ENCODE measurements at places on chromosomes 2 and 18.

DNA sequence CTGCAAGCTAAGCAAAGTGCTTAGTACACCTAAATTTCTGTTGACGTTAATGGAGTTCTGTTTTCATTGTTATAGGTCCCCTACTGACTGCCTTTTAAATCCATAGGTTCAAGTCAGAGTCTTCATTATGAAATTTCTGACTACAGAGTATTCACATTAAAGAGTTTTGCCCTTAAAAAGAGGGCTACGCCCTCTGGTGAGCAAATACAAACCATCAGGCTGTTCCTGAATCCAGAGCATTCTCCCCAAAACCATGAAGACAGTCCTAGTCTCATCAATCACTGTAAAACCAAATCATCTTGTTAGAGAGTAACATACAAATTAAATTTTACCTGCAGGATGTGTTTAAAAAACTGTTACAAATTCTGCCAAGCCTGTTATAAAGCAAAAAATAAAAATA is 1091.7 kb downstream of the TDRD15 start:
- no peak for DNase-seq

DNA sequence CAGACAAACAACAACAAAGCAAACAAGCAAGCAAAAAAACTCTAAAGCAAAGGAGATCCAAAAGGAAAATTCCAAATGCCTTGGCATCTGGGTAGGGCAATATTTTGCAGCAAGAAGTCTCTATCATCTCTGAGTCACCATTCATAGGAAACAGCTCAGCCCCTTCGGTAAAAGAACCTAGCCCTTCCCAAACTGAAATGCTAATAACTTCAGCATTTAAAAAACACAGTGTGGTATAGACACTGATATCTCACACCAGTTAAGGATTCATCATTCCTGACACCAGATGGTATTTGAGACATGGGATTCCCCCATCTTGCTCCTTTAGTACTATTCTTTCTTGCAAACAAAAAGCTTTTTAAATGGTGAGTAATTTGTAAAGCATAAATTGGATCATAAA is 491.8 kb downstream of the TXNL1 start:
- DNase-seq: no peak

- DNase-seq: no peak
Observed at GRCh38 chr2:121562269-121563176, 31.8 kb downstream of the RNU4ATAC start.

DNA sequence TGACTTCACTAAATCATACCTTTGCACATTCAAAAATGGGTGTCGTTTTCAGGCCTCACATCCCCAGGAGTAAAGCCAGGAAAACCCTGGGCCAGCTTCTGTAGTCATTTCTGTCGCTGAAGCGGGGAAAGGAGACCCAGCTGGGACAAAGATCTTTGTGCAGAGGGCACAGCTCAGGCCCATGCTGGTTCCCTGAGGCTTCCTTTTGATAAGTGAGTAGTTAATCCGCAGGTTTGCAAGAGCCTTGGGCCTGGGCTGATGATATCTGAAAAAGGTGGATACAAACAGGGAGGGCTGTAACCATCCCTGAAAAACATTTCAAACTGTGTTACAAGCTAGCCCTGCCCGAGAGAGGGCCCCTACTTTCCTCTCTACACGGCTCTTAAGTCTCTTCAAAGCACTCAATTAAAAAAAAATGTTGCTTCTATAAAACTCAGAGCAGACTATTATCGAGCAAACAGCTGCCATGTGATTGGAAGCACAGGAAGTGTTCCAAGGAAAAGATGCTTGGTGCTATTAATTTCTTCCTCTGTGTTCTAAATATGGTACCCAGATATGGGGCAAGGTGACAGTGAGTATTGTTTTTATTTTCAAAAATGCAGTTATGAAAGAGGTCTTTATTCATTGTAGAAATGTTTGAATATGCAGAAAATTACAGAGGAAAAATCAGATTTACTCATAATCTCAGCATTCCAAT is 117.2 kb downstream of the LNPK start:
- no peak for DNase-seq

- DNase-seq: no peak
Observed at GRCh38 chr2:135159191-135159590, 107.1 kb downstream of the RAB3GAP1 start.

DNA sequence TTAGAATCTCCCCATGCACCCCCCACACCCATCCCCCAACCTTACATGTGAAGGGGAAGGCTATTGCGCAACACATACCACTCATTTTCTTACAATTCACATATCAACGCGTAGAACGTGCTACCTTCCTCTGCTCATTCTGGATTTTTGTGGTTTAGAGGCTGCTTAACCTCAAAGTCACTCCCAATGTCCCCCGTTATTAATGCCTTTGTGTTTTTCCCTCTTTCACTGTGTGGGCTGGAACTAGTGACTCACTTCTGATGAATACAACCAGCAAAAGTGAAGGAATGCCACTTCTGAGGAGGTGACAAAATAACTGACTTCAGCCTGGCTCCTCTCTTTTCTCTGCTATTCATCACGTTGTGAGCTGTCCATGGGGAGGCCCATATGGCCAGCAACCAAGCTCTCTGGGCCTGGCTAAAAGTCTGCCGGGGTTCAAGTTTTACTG is 342.5 kb upstream of the NXPH2 start:
- no peak for DNase-seq

DNA sequence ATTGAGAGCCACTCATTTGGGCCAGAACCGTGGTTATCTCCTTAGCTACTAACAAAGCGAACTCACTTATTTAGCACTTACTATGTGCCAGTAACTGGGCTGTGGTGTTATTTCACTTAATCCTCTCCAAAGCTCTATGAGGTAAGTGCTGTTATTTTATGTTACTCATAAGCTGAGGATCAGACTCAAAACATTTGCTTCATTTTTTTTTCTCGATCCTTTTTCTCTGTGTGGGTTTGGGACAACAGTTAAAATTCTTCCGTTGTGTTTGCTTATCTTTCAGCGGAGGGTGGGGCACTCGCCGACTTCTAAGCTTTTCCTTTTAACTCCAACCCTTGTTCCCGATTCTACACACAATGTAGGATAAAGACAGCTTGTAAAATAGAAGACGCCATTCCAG is 52.8 kb downstream of the TMEM178A start:
- no peak for DNase-seq

GRCh38 chr2:143480601-143481236 is 351.5 kb downstream of the ARHGAP15 start:
- DNase-seq: no peak

GRCh38 chr2:158205215-158205614 is 103.5 kb downstream of the UPP2 start:
- DNase-seq: no peak

GRCh38 chr2:16203069-16203468 is 262.7 kb downstream of the MYCN start:
- DNase-seq: no peak

- DNase-seq: peak; percentile 72
Observed at GRCh38 chr2:45736757-45737704, 85.6 kb downstream of the PRKCE start.

GRCh38 chr18:33540392-33540791 is 37.6 kb upstream of the ASXL3 start:
- DNase-seq: no peak

DNA sequence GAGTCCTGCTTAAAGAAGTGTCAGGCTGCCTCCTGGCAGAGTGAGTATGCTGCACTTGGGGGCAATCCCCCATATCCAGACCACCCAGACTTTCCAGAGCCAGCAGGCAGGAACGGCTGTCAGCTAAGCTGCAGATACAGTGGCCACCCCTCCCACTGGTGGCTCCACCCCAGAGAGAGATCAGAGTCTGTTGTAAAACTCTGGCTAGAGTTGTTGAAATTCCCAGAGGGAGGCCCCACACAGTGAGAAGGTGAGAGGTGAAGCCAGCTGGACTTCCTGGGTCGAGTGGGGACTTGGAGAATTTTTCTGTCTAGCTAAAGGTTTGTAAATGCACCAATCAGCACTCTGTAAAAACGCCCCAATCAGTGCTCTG is 533.8 kb upstream of the ACVR2A start:
- no peak for DNase-seq

DNA sequence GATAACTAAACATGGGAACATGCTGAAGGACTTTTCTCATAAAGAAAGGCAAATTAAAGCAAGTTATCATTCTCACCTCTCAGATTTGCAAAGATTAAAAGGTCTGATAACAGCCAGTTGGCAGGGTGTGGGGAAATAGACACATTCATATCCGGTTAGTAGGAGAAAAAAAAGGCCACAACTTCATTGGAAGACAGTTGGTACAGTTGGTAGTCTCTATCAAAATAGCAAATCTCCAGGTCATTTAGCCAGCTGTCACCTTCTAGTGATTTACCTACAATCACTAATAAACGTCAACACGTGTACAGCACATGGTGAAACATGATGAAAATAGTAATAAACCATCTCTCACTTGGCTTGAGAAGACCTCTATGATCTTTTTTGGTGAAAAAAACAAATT is 16.6 kb downstream of the INPP5D start:
- no peak for DNase-seq

DNA sequence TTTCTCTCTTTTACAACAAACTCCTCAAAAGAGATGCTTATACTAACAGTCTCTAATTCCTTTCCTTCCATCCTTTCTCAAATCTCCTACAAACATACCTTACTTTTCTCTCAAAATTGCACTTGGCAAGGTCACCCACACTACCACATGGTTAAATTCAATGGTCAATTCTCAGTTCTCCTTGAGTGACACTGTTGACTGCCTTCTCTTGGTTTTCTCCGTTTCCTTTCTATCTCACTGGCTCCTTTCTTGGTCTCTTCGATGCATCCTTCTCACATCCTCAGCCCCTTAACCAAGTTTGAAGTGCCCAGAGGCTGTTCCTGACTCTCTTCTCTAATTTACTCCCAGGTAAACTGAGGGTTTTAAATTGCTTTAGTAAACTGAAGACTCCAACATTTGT is 12.5 kb downstream of the C1D start:
- no peak for DNase-seq

- no peak for DNase-seq
Observed at GRCh38 chr18:27378431-27379095, 193.5 kb upstream of the CHST9 start.

- no peak for DNase-seq
Observed at GRCh38 chr2:224400886-224401632, 848 bp downstream of the FAM124B start.

DNA sequence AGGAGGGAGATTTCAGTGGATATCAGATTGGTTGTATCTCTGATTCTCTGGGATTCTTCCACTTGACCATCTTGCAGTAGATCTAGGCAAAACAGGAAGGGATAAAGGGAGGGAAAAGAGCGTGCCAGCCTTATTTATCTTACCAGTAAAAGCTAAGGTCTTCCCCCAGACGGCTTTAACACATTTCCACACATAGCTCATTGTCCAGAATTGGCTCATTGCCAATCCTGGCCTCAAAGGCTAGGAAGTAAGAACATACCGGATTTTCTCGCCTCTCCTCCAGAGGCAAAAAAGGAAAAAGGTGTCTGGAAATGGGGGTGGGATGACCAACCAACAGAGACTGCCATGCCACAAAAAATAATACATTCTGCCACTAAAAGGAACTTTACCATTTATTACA is 411.6 kb upstream of the NRP2 start:
- DNase-seq: no peak

DNA sequence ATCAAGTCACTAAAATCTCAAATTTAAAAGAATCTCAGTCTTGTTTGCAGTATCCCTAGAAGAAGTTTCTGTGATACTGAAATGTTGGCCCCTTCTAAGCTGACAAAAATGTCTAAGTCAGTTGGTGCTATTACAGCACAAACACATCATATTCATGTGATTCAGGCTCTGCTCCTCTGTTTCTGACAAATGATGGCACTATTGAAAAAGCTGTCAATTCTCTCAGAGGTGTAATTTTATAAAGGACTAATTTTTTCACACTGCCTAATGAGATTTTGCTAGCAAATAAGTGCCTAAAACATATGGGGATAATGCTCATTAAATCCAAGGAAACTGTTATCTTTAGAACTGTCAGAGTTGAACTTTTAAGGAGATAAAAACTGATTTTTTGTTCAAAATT is 445.9 kb downstream of the DSC3 start:
- no peak for DNase-seq

DNA sequence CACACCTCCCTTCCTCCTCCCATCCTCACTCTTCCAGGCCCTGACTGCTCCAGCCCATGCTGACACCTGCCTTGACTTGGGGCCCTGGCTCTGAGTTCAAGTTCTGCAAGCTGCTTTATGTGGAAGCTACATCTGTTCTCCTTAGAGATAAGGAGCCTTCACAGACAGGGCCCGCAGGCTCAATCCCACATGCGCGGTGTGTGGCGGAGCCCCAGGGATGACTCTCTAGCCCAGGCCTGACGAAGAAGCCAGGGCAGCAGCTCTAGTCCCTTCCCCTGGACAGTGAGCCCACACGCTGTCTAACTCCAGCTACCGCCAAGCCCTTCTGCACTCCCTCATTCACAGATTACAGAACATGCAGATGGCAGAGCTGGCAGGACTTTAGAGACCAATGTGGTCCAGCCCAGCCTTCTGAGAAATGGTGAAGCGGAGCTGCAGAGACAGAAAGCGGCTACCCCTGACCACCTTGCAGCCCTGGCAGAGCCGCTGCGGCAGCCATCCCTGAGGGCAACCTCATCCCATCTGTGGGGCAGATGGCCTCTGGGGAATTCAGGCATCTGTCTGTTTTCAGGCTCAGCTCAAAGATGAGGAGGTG is 304.3 kb downstream of the CELF4 start:
- DNase-seq: no peak

GRCh38 chr18:57630754-57631595 is 9.3 kb upstream of the NARS1 start:
- DNase-seq: no peak

DNA sequence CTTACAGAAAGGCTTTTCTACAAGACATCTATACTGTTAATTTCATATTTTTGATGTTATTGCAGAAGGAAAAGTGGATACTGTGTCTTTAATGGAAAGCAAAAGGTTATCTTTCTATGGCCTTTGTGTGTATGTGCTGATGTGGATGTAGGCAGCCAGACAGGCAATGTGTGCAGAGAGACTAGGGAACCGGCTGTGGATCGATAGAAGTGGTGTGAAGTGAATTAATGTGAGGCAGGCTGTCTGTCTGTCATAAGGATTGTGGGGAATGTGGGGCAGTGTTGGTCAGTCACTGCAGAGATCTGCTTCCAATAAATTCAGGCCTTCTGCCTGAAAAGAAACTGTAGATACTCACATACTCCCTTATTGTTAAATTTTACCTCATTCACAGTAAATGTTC is 156.7 kb downstream of the WDR7 start:
- DNase-seq: no peak

DNA sequence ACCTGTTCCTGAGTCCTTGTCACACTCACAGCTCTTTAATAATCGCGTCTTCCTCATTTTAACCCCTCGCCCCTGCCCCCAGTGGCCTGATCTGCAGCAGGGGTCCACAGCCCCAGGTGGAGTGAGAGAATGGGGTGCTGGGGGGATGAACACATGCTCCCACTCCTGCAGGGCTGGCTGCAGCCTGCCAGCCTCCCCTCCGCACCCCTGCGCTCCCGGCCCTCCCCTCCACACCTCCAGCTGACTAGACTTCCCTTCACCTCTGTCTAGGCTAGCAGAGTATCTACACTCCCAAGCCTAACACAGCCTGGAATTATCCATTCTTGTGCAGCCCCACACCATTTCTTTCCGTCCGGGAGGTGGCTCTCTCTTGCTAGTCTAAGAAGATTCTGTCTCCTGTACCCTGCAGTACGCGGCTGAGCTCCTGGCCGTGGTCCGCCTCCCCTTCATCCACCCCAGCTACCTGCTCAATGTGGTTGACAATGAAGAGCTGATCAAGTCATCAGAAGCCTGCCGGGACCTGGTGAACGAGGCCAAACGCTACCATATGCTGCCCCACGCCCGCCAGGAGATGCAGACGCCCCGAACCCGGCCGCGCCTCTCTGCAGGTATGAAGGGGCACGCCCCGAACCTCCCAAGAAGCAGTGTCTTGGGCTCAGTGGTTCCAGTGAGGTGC is 231.6 kb downstream of the ATAD2B start:
- DNase-seq: no peak

Data from occipital lobe (tissue), 3 donors.